ENCODE measurements at places on chromosomes 7 and 10.

DNA sequence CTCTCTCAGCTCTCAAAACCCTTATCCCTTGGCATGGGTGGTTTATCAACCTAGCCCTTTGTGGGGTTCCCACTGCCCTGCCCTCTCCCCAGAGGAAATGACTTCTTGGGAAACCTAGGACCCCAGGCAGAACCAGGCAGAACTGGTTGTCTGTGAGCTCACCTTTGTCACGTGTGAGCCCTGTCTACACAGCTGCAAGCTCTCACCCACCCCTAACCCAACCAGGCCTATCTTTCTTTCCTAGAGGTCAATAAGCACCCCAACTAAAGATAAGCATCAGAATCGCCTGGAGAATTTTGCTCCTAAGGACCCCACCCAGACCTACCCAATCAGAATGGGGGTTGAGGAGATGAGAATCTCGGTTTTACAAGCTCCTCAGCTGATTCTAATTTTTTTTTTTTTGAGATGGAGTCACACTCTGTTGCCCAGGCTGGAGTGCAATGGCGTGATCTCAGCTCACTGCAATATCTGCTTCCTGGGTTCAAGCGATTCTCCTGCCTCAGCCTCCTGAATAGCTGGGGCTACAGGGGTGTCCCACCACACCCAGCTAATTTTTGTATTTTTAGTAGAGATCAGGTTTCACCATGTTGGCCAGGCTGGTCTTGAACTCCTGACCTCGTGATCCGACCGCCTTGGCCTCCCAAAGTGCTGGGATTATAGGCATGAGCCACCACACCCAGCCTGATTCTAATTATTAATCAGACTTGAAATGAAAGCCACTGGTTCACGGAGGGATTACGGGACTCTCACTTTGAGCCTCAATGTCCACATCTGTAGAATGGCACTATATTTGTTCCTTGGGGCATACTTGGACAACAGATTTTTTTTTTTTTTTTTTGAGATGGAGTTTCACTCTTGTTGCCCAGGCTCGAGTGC lies 7.5 kb upstream of the DDIT4 start:
- no peak for DNase-seq

DNA sequence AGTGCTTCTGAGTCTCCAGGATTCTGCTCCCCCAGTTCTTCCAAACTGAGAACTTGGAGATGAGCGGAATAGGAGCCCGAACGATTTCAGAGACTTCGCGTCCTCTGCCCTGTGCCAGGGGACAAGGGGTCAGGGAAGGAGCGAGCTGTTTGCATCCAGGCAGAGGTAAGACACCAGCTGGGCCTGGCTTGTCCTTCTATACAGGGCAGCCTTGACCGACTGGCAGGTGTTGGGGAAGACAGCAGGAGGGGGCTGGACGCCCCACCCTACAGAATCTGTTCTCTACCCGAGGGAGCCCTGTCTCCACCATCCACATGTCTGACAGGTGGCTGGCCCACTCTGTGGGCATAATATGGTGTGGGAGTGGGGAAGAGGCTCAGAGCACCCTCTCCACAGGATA lies 7.1 kb downstream of the SPOCK2 start:
- no peak for DNase-seq

DNA sequence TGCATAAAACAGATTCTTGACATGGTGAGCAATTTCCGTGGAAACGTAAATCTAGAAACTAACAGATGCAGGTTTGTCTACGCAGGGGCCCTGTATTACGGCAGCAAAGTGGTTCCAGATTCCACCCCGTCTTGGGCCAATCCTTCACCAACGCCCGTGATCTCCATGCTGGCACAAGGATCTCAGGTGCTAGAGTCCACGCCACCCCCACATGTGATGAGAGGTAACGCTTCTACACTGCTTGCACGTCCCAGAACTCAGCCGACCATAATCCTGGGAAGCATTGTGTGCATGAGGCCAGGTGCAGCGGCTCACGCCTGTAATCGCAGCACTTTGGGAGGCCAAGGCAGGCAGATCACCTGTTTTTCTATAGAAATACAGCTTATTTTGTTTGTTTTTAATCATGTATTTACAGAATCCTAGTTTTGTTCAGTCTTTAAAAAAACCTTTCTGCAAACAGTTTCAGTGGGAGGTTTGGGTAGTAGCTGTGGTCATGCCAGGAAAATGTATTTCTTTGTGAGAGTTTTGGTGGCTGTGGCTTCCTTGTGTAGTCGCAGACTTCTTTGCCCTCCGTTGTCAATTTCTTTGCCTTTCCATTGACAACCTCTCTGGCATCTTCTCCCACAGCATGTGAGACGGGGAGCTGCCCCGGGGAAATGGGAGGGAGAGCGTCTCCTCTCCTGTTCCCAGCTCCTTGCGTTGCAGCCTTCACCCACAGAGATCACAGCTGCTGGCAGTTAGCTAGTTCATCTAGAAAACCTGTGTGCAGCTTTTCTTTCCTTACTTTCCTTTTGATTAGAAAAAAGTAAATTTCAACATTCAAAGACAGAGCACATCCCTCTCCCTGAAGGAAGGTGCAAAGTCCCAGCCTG lies 35.7 kb downstream of the ITIH2 start:
- DNase-seq: no peak

GRCh38 chr10:123537188-123537961 lies 128.8 kb upstream of the GPR26 start:
- no peak for DNase-seq

GRCh38 chr7:80929619-80930018 lies 10.8 kb upstream of the SEMA3C start:
- no peak for DNase-seq

DNA sequence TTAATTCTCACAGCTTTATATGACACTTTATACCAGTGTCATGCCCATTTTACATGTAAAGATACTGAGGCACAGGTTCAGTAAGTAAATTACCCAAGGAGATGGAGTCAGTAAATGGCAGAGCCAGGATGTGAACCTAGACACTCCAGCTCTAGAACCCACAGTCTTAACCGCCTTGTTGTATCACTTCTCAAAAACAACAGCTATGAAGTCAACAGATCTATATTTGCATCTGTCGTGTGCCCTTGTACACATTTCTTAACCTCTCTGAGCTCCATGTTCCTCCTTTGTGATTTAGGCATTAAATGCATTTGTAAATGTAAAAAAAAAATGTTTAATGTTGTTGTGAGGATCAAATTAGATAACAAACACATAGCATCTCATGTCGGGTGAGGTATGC lies 716.2 kb downstream of the SUGCT start:
- DNase-seq: no peak

DNA sequence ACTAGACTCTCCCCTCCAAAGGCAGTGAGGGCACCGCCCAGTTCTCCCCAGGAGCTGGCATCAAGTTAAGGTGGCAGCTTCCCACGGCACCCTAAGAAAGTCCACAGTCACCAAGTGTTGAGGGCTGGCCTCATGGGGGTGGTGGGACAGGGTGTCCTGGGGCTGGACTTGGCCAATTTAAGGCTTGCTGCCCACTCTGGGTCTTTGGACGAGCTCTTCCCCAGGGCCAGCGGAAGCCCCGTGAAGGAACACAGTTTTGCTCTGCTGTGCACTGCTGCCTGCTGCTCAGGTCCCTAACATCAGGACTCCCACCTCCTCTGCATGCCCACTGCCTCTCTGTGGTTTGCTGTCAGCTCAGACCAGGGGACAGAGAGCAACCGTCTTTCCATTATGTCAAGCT lies 57.3 kb upstream of the TMEM72 start:
- DNase-seq: no peak

DNA sequence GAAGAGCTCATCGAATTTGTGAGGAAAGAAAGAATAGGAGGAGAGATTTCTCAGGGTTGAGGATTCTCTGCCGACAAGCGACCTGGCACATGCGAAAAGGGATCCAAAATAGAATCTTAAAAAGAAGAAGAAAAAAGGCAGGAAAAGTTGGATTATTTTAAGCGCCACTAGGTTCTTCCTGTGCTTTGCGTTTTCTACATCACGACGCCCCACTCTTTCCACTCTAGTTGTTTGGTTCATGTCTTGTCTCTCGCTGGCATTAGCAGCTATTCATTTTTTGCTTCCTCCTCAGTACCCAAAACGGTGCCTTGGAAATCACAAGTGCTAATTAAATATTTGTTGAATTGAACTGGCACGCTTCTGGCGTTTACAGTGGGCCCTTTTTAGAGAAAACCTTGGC lies 674 bp upstream of the FRA10AC1 start:
- DNase-seq: no peak

DNA sequence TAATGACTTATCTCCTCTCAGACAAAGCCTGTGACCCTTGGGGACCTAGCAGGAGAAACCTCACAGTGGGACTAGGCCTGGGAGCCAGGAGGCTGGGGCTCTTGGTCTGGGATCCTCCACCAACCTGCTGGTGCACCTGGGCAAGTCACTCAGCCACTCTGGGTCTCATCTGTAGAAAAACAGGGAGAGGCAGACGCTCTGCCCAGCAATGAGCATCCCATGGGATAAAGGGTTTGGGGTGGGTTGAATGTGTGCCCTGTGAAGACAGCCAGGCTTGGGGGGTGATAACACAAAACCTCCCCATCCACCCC lies 81.6 kb downstream of the ZMIZ1 start:
- no peak for DNase-seq

DNA sequence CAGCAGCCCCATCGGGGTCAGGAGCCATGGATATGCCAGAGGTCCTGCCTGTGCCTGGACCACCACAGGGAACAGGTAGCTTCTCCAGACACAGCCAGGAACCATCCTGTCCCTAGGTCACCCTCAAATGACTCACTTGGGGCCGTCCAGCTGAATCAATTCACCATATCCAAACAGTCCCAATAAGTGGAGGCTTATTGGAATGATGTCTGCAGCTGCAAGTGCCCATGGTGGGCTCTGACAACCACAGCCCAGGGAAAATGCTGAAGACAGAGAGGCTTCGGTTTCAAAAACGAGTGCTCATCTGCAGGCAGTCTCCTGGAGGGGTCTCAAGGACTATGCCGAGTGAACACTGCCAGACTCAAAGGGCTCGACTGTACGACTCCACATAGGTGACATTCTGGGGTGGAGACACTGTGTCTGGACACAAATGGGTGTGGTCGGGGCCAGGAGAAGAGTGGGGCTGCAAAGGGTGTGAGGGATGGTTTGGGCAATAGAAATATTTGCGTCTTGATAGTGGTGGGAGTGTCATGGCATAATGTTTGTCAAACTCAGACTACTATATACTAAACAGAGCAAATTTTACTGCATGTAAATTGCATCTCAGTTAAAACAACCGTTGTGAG lies 204.8 kb downstream of the TNS3 start:
- no peak for DNase-seq

GRCh38 chr10:131090761-131091661 lies 220.5 kb downstream of the TCERG1L start:
- DNase-seq: no peak

DNA sequence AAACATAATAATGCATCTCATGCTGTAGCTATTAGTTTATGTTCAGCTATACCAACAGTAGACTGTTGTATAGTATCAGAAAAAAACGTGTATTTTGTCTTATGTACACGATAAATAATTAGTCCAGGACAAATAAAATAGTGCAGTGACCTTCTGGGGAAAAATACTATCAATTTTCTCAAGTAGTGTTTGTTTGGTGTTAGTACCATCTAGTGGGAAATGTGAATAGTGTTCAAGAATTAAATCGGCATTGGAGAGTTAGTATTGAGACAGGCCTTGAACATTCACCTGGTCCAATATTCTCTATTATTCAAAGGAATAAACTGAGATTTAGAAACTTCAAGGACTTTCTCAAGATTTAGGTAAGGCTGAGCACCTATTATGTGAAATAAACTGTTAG lies 21.7 kb upstream of the OR2A5 start:
- DNase-seq: no peak

- DNase-seq: no peak
These were observed 120.1 kb downstream of the WDFY4 start for GRCh38 chr10:48804740-48805182.

- DNase-seq: no peak
These were observed 134.6 kb downstream of the SEMA3A start for GRCh38 chr7:84060000-84060399.

DNA sequence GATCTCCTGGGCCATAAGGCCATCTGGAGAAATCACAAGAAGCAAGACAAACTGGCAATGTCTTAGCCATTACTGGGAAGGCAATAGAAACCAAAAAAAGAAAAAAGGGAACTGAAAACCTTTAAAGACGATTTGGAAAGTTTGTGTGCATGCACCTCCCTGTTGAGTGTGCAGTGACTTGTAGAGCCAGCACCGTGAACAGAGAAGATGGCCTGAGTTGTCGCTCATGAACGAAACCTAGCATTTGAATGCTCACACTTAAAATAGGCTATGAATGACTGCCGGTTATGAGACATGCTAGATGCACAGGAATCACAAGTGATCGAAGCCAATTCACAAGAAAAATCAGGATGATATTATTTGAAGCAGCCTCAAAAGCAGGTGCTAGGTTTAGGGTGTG lies 151.3 kb upstream of the ADO start:
- no peak for DNase-seq

GRCh38 chr7:100914208-100914878 lies 18.7 kb upstream of the ACHE start:
- no peak for DNase-seq

DNA sequence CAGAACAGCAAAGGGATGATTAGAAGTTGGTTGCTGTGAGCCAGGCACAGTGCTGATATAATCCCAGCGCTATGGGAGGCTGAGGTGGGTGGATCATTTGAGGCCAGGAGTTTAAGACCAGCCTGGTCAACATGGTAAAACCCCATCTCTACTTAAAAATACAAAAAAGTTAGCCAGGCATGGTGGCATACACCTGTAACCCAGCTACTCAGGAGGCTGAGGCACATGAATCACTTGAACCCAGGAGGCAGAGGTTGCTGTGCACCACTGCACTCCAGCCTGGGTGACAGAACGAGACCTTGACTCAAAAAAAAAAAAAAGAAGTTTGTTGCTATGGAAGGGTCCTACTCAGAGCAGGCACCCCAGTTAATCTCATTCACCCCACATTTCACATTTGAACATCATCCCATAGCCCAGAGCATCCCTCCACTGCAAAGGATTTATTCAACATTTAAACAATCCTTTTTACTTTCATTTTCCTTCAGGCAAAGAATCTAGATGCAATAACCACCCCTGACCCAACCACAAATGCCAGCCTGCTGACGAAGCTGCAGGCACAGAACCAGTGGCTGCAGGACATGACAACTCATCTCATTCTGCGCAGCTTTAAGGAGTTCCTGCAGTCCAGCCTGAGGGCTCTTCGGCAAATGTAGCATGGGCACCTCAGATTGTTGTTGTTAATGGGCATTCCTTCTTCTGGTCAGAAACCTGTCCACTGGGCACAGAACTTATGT lies 4.1 kb downstream of the IL6 start:
- peak; percentile 76 for DNase-seq

DNA sequence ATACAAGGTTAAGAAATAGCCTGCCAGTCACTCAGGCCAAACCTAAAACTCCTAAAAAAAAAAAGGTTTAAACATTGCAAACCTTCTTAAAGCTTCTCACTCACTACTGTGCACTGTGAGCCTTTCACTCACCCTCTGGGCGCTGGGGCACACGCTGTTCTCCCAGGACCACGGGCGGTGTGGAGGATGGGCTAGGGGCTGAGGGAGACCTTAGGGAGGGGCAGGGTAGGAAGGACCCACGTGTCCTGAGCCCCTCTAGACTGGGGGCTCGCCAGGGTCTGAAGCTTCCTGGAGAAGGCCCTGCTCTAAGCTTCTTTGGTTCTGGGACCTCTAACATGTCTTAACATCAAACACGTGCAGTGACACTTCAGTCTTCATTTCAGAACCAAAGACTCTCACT lies 569.8 kb downstream of the DNAJB6 start:
- no peak for DNase-seq

- DNase-seq: no peak
These were observed 16.1 kb upstream of the PRXL2A start for GRCh38 chr10:80392250-80392649.

- peak; percentile 86 for DNase-seq
These were observed at the start of gene SND1 for GRCh38 chr7:127651556-127652332. TSS of gene SND1 (plus strand) at chr7:127652194. CDS start at chr7:127652374, 180 bp downstream.

- DNase-seq: no peak
These were observed 47.9 kb upstream of the STK17A start for GRCh38 chr7:43535031-43535451.

Data from H54 (cell line).